Inflammatory macrophage treated with lipopolysaccharide for 4 hours (primary cell): ENCODE measurements at places on chromosomes 3 and 15.

DNA sequence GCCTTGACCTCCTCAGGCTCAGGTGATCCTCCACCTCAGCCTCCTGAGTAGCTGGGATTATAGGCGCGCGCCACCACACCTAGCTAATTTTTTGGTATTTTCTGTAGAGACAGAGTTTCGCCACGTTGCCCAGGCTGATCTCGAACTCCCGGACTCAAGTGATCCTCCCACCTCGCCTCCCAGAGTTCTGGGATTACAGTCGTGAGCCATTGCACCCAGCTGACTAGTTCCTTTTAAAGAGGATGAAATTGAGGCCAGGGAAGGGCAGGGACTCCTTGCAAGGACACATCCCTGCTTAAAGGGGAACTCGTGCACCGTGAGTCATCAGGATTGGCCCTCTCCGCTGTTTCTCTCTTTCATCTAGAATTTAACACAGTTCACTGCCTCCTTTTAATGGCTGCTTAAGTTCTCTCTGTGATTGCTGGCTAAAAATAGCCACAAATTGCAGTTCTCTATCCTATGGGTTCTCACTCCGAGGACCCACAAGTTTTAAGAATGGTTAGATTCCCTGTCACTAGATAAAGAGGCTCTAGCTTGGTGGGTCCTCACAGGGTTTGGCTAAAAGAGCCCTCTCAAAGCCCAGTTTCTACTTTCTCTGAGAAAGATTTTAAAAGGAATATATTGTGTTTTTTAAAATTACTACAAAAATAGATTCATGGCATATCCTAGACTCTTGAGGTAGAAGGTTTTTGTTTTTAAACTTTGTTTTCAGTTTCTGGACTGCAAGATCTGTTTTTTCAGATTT is 1.4 kb downstream of the CRTAP start:
- peak; percentile 97 for DNase-seq

- no peak for DNase-seq
Observed at GRCh38 chr3:8637348-8637747, 7.2 kb downstream of the SSUH2 start.

- DNase-seq = peak; percentile 7
Observed at GRCh38 chr3:73234354-73235014, 173.0 kb downstream of the EBLN2 start.

DNA sequence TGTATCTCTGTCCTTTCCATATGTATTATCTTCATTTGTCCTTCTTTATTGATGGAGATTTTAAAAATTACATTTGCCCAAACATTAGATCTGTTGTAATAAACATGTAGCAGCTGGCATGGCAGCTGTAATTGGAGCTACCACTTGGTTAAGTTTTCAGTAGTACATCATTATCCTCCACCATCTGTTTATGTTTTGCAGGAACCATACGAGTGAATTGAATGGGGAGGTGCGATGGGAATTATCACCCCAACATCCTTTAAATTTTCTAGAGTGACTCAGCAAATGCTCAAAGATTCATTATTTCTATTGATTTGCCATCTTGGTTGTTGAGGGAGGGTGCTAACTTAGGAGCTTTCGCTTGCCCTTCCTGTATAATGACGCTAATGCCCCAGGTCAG is 32.6 kb upstream of the NOX5 start:
- DNase-seq = no peak

DNA sequence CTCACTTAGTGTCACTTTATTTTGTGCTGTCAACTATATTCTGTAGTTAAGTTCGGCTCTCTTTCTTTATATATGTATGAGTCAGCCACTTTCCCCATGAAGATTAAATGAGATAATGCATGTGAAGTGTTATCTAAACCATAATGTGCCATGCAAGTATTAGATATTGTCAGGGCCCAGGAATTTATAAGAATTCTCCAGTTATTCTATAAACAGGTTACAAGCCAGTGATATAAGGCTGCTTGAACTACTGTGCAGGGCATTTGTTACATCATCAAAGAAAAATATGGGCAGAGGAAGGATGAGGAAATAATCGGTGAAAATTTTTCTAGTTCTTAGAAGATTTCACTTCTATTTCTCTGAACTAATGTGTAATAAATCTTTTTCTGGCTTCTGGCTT is 1049.0 kb upstream of the NR2F2 start:
- DNase-seq = no peak

GRCh38 chr3:121698901-121699300 is 38.2 kb upstream of the HCLS1 start:
- no peak for DNase-seq

DNA sequence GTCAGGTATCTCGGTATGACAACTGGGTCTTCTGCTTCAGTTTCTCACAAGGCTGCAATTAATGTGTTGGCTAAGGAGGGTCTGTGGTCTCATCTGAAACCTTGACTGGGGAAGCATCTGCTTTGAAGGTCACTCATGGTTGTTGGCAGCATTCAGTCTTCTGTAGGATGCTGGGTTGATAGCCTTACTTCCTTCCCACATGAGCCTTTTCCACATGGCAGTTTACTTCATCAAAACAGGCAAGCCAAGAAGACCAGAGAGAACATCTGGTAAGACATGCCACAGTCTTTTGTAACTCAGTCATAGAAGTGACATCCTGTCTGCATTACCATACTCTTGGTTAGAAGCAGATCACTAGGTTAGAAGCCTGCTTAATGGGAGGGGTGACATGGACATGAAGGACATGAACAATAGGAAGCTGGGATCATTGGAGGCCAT is 49.5 kb downstream of the CMC1 start:
- DNase-seq = no peak

DNA sequence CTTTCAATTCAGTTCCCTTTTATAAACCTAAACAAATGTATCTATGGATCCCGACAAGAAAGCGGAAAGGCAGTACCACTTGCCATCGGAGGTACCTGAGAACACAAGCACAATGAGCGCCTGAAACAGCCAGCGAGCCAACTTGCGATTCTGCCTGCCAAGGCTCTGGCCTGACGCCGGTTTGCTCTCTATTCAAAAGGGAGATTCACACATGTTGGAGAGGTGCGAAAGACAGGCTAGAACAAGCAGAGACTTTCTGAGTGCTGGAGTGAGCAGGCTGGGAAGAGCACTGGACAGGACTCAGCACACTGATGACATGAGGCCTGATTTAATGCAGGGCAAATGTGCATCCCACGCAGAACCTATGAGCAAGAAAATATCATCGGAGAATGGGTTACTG is 17.7 kb upstream of the PRR23E start:
- no peak for DNase-seq
